Skeletal muscle cell (primary cell): ENCODE measurements at places on chromosomes 1 and 21.

GRCh38 chr21:37101384-37101783, 28.3 kb downstream of the TTC3 start:
- no peak for DNase-seq

GRCh38 chr1:228035844-228036243, 29.0 kb downstream of the WNT3A start:
- DNase-seq: no peak

DNA sequence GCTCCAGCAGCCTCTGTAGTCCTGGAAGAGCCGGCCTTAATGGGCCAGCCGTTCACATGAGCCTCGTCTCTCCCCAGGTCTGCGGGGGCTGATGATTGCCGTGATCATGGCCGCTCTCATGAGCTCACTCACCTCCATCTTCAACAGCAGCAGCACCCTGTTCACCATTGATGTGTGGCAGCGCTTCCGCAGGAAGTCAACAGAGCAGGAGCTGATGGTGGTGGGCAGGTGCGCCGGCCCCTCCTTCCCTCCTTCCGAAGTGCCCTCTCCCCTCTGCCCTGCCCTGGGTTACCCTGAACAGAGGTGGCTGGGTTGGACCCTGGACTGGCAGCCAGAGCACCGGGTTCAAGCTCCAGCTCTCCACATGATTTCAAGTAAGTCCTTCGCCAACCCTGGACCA, 13.1 kb downstream of the SLC5A9 start:
- no peak for DNase-seq

DNA sequence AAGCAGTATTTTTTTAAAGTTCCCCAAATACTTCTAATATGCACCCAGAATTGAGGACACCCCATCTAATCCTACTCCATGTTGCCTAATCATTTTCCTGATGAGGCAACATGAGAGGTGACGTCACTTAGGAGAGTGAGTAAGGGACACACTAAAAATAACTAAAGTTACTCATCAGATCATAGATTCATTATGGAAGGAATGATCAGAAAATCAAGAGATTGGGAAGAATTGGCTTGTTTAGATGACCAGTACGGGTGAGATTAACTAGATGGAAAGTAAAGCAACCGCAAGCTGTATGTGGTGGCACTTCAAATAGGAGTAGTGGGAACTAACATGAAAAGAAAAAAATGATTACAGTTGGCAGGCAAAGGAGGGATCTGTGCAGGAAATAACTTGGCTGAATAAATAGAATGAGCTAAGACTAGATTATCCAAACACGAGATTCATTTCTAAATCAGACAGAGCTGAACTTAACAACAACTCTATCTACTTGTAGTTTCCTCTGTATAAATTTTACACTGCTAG, 61.4 kb upstream of the CXADR start:
- DNase-seq: peak; percentile 65

DNA sequence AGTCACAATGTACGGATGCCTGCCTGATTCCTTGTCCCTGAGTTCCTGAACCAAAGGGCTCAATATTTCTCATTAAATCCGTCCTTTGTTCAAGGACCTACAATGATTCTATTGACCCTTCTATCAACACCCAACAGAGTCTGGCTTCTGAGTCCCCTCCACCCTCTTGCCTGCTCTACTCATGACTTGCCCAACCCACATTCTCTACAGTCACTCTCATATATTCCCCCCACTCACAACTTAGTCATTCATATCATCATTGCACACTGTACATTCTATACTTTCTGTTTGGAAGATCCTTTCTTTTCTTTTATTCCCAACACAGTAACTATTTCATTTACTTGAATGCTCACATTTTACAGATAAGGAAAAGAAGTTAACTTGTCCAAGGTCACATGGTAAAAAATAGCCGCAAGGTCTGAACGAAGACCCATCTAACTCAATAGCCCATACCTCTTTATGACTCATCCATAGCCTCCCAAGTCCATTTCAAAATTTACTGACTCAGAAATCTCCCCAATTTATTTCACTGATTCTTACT, 3.6 kb downstream of the OTUD7B start:
- DNase-seq: no peak

DNA sequence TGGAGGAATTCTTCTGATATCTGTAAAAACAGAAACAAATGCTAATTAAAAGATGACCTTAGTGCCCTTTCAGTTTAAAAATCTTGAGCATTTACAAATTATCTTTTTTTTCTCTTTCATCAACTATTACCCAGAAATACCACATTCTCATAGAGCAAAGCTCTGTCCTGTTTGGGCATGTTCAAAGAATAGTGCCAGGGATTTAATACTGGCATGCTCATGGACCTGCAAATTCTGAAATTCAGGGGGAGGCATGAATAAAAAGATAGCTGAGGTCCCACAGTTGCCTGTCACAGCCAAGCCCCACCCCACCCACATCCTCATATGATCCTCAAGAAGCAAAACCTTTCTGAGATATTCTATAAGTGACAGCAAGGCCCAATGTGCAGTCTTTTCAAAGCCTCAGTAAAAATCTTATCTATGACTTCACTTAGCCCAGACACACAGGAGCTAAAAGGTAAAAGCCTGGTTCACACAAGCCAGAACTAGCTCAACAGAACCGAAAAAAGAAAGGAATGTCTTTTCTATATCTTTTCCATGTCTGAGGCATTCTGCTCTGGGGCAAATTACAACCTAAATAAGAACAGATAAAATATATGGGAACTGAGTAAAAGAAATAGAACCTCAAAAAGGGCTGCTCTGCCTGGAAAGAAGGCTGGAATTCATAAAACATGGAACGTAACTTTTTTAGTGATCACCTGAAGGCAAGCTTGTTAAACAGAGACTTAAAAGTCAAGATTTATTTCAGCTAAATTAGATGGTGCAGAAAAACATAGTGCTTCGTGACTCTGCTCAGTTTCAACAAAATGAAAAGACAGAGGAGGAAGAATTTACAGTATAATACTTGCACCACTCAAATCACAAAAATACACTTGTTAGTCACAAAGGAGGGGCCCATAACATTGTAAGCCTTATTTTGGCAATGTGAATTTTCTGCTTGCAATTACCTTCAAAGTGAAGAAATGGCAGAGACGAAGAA, 11.0 kb downstream of the WLS start:
- DNase-seq: no peak

GRCh38 chr1:172117800-172118199, 276.5 kb downstream of the DNM3 start:
- no peak for DNase-seq

DNA sequence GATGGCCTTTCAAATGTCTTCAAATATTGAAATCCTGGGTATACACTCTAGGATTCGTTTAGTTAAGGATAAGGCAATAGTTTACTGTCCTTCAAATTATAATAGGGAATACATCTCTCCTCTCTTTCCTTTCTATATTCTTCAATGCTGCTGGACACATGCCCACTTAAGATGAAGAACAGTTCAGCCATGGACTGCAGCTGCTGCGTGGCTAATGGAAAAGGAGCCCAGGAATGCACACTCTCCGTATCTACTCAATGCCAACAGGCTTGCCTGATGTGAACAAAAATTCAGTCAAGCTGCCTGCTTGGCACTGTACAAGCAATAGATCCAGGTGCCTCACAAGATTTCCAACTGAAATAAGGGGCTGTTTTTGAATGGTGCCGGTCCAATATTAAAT, 321.2 kb upstream of the LYPLAL1 start:
- DNase-seq: no peak
